ENCODE measurements at places on chromosomes 13 and 19. TPM values are rescaled to one million over a fixed set of nuclear protein-coding genes. Genes with fewer than 3 reads are reported as not detected.

DNA sequence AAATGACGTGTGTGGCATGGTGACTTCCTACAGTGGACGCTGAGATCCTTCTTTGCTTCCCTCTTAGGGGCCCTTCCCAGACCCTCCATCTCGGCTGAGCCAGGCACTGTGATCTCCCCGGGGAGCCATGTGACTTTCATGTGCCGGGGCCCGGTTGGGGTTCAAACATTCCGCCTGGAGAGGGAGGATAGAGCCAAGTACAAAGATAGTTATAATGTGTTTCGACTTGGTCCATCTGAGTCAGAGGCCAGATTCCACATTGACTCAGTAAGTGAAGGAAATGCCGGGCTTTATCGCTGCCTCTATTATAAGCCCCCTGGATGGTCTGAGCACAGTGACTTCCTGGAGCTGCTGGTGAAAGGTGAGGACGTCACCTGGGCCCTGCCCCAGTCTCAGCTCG, 5.2 kb downstream of the LAIR2 start:
- H3K4me3 ChIP-seq = no peak overlapping the region
- no peak for DNase-seq
- H3K36me3 ChIP-seq = no peaks in the 10 kb centered on the region
- H3K27me3 ChIP-seq = peaks cover 24% of the 10 kb centered on the region
- H3K4me1 ChIP-seq = no peaks in the 10 kb centered on the region

DNA sequence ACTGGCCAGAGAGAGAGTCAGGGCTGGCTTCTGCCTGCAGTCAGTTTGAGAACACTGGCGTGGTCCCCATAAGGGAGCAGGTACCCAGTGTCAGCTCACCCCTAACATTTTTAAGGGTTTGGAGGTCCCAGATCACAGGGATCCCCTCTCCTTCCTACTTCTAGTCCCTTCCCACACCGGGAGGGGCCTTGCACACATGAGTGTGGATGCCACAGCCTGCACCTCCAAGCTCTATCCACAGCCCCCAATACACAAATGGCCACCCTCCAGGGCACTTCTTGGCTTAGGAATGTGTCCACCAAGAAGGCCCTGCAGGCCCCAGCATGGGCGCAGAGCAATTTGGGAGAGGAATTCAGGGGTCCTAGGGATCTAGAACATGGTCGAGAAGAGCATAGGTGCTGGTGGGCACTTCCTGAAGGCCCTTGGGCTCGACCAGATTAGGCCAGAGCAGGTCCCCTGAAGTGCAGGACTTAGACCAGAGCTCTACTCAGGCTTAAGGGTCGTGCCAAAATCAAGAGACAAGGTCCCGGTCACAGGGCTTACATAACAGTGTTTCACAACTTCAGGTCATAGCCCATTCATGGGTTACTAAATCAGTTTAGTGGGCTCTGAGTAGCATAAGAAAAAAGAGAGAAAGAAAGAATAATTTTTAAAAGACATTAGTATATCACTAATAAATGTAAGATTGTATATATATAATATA, 16.0 kb downstream of the FXYD5 start:
- no peak for DNase-seq
- H3K27ac ChIP-seq = no peak overlapping the region
- H3K27me3 ChIP-seq = no peaks in the 10 kb centered on the region
- no peaks in the 10 kb centered on the region for H3K4me1 ChIP-seq
- H3K4me3 ChIP-seq = no peak overlapping the region

GRCh38 chr19:7550987-7551761, 15.7 kb downstream of the PNPLA6 start:
- H3K27ac ChIP-seq = peak overlapping the region; percentile 34
- H3K27me3 ChIP-seq = no peaks in the 10 kb centered on the region
- H3K4me1 ChIP-seq = no peaks in the 10 kb centered on the region

LILRA1 gene
- polyA plus RNA-seq = not detected

GRCh38 chr13:47120282-47120681, 223.4 kb upstream of the HTR2A start:
- H3K27ac ChIP-seq = peak overlapping the region; percentile 44
- no peak for DNase-seq
- H3K27me3 ChIP-seq = no peaks in the 10 kb centered on the region
- no peak overlapping the region for H3K4me3 ChIP-seq
- peaks cover 3% of the 10 kb centered on the region for H3K4me1 ChIP-seq

DNA sequence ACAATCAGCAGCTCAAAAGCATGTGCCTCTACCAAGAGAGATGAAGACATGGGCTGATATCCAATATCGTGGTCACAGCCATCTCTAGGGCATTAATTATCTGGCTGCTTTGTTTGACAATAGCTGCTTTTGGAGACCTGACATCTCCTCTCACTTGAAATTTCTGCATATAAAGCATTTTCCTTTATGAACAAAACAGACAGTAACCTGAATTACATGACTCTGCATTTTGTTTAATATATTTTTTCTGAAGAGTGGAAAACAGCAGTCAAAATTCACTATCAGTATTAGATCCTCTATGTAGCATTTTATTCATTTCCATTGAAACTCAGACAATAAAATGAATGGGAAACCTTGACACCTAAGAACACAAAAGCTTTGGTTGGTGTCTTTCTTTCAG, 42.4 kb upstream of the ESD start:
- H3K27ac ChIP-seq = no peak overlapping the region
- no peaks in the 10 kb centered on the region for H3K36me3 ChIP-seq
- no peaks in the 10 kb centered on the region for H3K27me3 ChIP-seq
- H3K4me1 ChIP-seq = no peaks in the 10 kb centered on the region

DNA sequence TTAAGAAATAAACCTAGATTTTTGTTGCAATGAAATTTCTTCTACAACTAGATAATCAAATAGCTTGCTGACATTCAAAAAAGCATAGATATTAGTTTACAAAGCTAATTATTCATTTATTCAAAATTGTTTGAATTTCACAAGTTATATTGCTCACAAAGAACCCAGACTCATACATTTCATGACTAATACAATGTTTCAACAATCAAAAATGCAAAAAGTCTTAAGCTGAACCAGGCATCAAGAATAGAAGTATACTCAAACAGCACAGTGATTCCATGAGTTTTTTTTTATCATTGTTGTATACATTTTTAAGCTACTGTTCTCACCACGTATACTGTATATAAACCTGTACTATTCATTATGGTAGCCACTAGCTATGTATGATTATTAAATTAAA, 51.0 kb downstream of the DIAPH3 start:
- no peaks in the 10 kb centered on the region for H3K4me1 ChIP-seq
- H3K27me3 ChIP-seq = no peaks in the 10 kb centered on the region
- no peak overlapping the region for H3K4me3 ChIP-seq
- peaks cover 45% of the 10 kb centered on the region for H3K36me3 ChIP-seq
- DNase-seq = no peak

IGFL2 gene
- 0.21 TPM for polyA plus RNA-seq

ZNF235 gene
- 2.7 TPM for polyA plus RNA-seq

- no peak for DNase-seq
- H3K4me1 ChIP-seq = peaks cover 20% of the 10 kb centered on the region
- no peak overlapping the region for H3K4me3 ChIP-seq
- H3K36me3 ChIP-seq = peaks cover 25% of the 10 kb centered on the region
- no peak overlapping the region for H3K27ac ChIP-seq
Observed at GRCh38 chr19:48628486-48629296, 8.5 kb downstream of the DBP start.

DNA sequence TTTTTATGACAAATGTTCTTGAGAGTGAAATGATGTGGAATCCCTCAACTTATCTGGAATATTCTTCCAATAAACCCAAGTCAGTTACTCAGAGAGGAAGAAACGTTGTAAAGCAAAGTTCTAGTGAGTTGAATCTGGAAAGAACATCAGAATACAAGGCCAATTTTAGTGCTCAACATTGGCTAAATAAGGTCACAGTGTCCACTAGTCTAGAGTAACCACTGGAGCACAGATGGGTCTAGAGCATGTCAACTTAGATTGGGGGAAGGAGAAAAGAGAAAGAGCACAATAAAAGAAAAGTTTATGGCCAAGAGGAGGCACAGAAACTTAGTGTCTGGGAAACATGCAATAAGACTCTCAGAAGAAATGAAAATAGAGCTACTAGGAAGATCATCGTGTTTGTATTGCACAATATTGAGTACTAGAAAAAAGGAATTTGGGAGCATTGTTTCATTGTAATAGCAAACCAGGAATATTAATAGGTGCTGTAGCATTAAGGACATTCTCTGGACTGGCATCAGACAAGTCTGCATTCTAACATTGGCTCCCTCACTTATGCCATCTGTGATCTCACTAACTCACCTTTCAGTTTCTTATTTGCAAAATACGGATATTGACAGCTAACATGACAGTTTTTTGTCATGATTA, 1318.5 kb downstream of the PCDH9 start:
- DNase-seq = no peak
- no peaks in the 10 kb centered on the region for H3K27me3 ChIP-seq
- no peaks in the 10 kb centered on the region for H3K36me3 ChIP-seq

CBARP gene
- 4.8 TPM for polyA plus RNA-seq

GCDH gene
- polyA plus RNA-seq = 29.4 TPM

- no peaks in the 10 kb centered on the region for H3K4me1 ChIP-seq
- peaks cover 20% of the 10 kb centered on the region for H3K27me3 ChIP-seq
- DNase-seq = no peak
- H3K4me3 ChIP-seq = no peak overlapping the region
- H3K36me3 ChIP-seq = no peaks in the 10 kb centered on the region
- no peak overlapping the region for H3K27ac ChIP-seq
Observed at GRCh38 chr19:44818466-44819031, 9.6 kb downstream of the BCAM start.

FFAR2 gene
- not detected for polyA plus RNA-seq

- no peak overlapping the region for H3K4me3 ChIP-seq
- no peaks in the 10 kb centered on the region for H3K36me3 ChIP-seq
- H3K27ac ChIP-seq = no peak overlapping the region
- H3K4me1 ChIP-seq = no peaks in the 10 kb centered on the region
Observed at GRCh38 chr19:19250196-19250801, 22.8 kb downstream of the TM6SF2 start.

GRCh38 chr13:32504876-32505275, 33.7 kb downstream of the N4BP2L2 start:
- peaks cover 44% of the 10 kb centered on the region for H3K36me3 ChIP-seq
- DNase-seq = no peak
- no peaks in the 10 kb centered on the region for H3K27me3 ChIP-seq
- no peak overlapping the region for H3K27ac ChIP-seq
- H3K4me1 ChIP-seq = no peaks in the 10 kb centered on the region

GRCh38 chr13:48710160-48710559, 56.4 kb downstream of the CYSLTR2 start:
- H3K4me3 ChIP-seq = no peak overlapping the region
- H3K36me3 ChIP-seq = no peaks in the 10 kb centered on the region
- H3K27me3 ChIP-seq = no peaks in the 10 kb centered on the region
- no peak overlapping the region for H3K27ac ChIP-seq

DNA sequence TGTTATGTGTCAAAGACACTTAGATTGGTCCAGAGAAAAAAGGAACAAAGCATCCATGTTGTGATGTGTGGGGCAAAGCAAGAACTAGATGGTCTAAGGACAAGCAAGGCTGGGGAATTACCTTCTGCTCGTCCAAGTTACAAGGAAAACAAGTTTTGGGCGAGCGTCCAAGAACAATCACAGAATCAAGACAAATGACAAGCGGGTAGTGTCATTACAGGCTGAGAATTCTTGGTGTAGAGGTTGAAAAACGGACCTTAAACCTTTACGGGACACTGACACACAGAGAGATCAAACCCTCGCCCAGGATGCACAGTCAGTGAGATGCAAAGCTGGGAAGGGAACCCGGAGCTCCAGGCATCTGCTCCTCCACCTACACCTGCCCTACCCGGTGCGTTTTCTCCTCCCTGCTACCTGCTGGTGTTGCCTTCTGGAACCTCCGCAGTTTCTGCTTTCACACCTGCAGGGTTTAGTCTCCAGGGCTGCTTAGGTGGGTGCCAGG, 515 bp upstream of the ZNF324B start:
- H3K4me3 ChIP-seq = peak overlapping the region; percentile 90
- H3K27ac ChIP-seq = no peak overlapping the region
- H3K4me1 ChIP-seq = peaks cover 7% of the 10 kb centered on the region

ZSCAN1 gene
- not detected for polyA plus RNA-seq

DNA sequence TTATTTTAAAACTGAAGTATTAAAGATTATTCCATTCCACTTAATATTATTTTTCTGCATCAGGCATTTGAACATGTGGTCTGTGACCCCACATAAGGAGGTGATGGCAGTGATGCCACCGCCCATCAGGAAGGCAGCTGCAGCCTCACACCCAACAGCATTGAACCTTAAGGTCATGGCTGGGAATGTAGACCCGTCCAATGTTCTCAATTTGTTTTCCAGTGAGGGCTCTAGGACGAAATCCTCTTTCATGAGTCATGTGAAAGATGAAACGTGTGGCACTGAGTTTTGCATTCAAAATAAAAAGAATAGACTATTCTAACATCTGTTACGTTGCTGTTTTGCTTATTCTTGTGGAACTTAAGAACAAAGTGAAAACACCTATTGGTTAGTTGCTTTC, 74.5 kb upstream of the ANKRD10 start:
- no peak overlapping the region for H3K27ac ChIP-seq
- no peaks in the 10 kb centered on the region for H3K36me3 ChIP-seq
- H3K4me1 ChIP-seq = no peaks in the 10 kb centered on the region
- no peak for DNase-seq

DNA sequence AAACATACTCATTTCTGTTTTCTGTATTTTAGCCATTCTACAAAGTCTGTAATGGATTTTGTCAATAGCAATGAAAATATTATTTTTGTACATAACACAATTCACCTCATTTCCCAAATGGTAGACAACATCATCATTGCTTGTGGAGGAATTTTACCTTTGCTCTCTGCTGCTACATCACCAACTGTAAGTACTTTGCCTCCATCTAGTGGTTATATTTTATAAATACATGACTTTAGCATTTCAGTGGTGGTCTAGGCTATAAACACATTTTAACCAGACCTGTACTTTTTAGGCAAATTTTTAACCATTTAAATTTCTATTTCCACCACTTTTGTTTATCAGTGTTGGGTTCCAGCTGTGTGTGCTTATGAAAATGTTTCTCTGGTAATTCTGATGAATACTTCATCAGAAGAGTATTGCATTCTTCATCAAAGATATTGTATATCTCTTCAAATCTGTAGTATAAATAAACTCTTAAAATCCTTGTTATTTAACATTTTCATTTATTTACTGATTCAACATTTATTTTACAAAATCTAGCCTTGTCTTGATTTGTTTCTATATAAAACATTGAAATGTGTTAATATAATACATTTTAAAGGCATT, 222.4 kb downstream of the NBEA start:
- peak; percentile 16 for DNase-seq
- peaks cover 12% of the 10 kb centered on the region for H3K36me3 ChIP-seq
- no peak overlapping the region for H3K4me3 ChIP-seq
- H3K27me3 ChIP-seq = no peaks in the 10 kb centered on the region
- no peak overlapping the region for H3K27ac ChIP-seq

TRMT1 gene
- polyA plus RNA-seq = 64.9 TPM
